ENCODE measurements at places on chromosomes 11 and 22.

- DNase-seq: no peak
These were observed 138.1 kb downstream of the SLC1A2 start for GRCh38 chr11:35281169-35281688.

DNA sequence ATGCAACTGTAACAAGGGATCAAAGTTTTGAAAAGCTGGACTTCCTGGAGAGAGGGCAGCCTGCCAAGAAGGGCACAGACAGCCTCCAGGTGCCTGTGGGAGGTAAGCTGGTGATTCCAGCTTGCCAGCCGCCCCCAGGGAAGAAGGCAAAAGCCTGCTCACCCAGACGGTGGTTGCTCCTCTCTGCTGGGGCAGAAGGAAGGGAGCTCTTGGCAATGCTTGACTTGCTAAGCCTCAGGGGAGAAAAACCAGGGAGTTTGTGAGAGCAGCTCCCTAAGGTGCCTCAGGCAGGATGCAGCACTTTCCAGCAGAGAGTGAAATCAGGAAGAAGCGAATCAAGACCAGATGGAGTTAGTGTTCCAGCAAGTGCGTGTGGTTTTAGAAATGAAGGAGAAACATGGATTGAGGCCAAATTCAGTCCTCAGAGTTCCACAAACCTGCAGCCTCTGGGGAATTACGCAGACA, 553.6 kb downstream of the BUD13 start:
- DNase-seq: no peak

DNA sequence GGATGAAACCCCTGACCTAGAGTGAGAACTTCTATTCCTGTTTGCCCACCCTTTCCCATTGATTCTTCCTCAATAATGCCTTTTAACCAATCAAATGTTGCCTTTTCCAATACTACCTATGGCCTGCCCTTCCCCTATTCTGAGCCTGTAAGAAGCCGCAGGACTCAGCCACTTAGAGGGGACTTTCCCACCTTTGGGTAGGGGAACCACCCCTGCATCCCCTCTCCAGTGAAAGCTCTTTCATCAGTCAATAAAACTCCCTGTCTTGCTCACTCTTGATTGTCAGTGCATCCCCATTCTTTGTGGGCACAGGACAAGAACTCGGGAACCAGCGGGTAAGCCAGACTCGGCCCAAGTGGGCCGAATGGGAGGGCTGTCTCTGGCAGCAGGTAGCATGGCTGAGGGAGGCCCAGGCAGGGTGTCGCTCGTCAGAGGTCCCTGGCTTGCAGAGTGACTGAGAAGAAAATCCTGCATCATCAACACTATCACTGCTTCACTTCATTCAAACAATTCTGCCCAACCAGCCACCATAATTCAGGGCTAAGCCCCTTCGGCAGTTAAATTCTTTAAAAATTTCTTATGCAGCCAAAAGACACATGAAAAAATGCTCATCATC, 30.4 kb downstream of the LDHAL6A start:
- no peak for DNase-seq

GRCh38 chr11:72726266-72727220, 25.7 kb downstream of the ARAP1 start:
- no peak for DNase-seq

DNA sequence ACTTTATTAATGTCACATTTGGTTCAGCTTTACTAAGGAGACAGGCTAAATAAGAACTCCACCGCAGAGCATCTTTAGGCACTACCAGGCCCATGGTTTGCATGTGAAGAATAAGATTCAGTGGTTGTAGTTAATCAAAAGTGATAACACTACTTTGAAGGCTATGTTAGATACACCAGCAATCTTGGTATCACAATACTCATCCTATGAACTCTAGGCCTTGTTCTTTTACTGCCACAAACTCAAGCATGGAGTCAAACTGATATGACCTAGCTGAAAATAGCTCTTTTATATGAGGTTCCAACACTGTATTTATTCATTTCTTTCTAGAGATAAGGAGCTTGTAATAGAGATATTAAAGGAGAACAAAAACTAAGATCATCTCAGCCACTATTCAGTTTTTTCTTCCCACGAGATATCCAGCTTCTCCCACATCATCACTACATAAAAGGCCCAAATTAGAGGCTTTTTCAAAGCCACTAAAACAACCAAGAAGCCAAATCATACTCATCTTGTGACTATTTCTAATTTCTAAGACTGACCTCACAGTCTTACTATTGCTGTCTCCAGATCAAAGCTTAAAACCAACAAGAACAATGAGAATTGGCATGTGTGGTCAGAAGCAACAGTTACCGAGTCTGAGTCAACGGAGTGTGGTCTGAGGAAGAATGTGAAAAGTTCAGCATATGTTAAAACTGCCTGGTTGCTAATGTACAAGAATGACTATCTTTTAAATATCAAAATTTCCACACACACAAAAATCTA, 25.1 kb upstream of the GUCY1A2 start:
- DNase-seq: no peak

- DNase-seq: no peak
These were observed 30.8 kb downstream of the ZNRF3 start for GRCh38 chr22:28914201-28914600.

GRCh38 chr22:27718186-27719035, 83.1 kb downstream of the MN1 start:
- DNase-seq: no peak

DNA sequence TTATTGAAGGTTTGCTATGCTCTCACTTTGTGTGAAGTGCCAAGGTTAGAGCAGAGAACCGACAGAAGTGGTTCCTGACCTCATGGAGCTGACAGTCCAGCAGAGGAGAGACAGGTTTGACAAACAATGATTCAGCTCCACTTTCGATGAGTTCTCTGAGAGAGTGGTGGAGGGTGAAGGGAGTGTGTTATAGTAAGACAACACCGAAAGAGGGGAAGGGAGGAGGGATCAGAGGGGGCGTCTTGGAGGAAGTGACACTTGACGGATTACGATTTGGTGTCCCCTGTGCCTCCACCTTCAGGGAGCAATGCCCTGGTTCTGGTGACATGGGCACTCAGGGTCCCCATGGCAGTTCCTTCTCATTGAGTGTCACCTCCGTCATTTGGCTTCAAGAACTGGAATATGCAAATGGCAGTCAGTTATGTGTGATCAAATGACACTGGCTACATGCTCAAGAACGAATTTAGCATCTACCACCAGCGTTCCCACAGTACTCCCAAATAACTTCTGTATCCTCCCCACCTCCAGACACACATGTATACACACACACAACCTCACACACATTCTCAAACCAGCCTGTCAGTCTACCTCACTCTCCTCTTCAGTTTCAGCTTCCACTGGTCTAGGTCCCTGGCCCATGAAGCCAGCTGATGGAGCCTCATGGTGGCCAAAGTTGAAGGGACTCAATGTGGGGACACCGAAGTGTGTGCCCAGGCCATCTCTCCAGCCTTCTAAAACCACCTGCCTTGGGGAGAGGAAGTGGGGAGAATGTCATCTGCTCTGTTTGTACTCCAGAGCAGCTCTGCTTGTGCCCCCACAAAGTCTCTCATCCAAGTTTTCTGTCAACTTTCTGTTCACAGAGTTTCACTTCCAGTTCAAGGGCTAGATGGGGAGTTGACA, 31.4 kb upstream of the NUP160 start:
- DNase-seq: no peak

Data from activated naive CD8-positive, alpha-beta T cell treated with anti-CD3 and anti-CD28 coated beads for 36 hours (primary cell).